ENCODE measurements at places on chromosomes 7 and 10. TPM values are rescaled to one million over a fixed set of nuclear protein-coding genes. Genes with fewer than 3 reads are reported as not detected.

- H3K27ac ChIP-seq = no peak overlapping the region
- no peaks in the 10 kb centered on the region for H3K27me3 ChIP-seq
Observed at GRCh38 chr10:77816311-77816710, 110.2 kb downstream of the DLG5 start.

The PAX2 gene
- total RNA-seq = not detected

The SLC16A9 gene
- not detected for total RNA-seq

The GDF2 gene
- total RNA-seq = not detected

All from sigmoid colon (tissue), 7 donors.